Putamen (tissue), 1 donor: ENCODE measurements at places on chromosomes 6 and 20.

- DNase-seq, result no peak
These were observed 5.3 kb upstream of the CST7 start for GRCh38 chr20:24943731-24944130.

DNA sequence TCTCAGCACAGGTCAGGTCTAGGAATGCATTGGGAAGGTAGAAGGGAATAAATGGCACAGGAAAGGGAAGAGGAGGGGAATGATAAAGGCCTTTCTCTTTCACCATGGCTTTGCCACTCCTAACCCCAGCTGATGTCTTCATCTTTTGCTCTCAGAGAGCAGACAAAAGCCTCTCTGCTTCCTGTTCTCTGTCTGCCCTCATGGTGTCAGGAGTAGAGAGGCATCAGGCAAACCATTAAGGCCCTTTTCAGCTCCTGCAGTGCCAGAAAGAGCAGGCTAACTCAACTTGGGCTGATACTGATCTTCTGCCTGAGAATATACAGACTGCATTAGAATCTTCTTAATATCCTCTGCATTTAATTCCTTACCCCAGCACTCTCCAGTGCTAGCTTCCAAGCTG lies 48.0 kb upstream of the STXBP5 start:
- no peak for DNase-seq

DNA sequence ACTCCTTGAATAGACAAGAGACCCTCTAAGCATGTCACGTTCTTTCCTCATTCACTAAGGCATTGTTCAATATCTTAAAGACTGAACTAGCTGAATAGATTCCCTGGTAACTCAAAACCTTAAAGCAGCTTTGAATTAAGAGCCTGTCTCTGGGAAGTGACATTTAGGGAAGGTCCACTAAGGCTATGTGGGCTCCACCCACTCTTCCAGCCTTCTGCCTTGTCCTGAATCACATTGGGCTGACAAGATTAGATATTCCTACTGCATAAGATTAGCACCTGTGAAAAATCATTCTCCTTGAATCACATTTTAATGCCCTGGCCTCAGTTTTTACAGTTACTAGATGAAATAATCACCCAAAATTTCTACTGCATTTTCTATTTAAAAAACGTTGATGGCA lies 36.3 kb downstream of the CLIC5 start:
- DNase-seq, result no peak

GRCh38 chr6:69953491-69953890 lies 87.1 kb downstream of the COL19A1 start:
- no peak for DNase-seq

- no peak for DNase-seq
These were observed 51.1 kb downstream of the STAU1 start for GRCh38 chr20:49136817-49137571.

GRCh38 chr20:39233755-39234154 lies 271.6 kb downstream of the DHX35 start:
- DNase-seq, result no peak

GRCh38 chr20:32028647-32029372 lies 18.6 kb downstream of the CCM2L start:
- no peak for DNase-seq

GRCh38 chr6:14453712-14454472 lies 336.3 kb downstream of the CD83 start:
- DNase-seq, result no peak

- DNase-seq, result no peak
These were observed 107.5 kb upstream of the SCAF8 start for GRCh38 chr6:154625721-154626120.

DNA sequence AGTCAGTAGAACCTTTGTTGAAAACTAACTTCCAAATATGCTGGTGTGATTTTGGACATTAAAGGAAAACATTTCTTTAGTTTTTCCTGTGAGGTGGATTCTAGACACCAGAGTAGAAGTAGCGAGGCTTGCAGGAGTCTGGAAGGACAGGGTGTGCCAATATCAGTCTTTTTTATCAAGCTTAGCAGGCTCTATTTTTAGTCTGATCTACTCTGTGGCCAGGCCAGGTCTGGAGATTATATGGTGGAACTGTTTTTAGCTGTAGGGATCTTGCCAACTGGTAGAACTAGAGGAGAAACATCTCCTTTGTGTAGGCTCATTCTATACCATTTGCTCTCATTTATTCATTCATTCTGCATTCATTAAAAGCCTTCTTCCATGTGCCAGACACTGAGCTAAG lies 42.7 kb downstream of the LRP11 start:
- DNase-seq, result no peak

GRCh38 chr6:74574794-74575193 lies 631.1 kb downstream of the COL12A1 start:
- no peak for DNase-seq

DNA sequence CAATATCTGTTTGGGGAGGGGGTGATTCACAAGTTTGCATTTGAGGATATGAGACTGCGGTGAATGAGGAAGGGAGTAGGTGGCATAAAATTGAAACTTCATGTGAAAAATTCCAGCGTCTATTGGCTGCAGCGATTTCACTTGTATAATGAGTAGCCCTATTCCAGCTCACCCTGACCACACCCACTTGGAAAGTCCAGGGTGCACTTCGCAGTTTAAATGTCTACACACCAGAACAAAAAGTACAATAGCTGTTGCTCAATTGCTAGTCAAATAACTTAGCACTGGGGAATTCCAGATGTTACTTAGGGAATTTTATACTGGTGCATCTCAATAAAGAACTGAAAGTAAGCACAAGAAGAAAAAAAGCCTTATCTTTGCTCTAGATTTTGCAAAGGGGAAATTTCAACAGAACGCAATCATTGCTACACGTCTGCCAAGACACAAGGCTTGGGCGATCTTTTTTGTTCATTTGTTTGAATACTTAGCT lies 6.3 kb downstream of the TNFAIP3 start:
- no peak for DNase-seq

- no peak for DNase-seq
These were observed 15.3 kb upstream of the SULF2 start for GRCh38 chr20:47800623-47801022.

DNA sequence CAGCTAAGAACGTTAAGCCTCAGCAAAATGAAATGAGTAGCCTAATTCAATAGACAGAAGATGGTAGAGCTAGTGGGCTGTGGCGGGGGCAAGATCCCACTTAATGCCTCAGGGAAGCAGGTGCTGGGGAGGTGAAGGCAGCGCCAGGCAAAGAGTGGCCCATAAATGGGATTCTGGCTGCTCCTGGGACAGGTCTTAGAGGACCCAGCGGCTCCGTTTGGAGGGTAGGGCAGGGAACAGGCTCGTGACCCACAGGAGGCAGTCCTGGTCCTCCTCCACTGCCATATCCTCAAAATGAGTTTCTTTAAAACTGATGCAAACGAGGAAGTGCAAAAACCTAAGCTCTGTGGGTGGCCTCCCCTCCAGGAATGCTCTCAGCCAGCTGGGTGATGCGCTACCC lies 32.7 kb downstream of the SAYSD1 start:
- no peak for DNase-seq
